Activated CD4-positive, alpha-beta T cell treated with anti-CD3 and anti-CD28 coated beads, Interleukin-10, Interleukin-2, amounts not matched to agents 100 ng/mL and 50 ng/mL, durations not matched to agents 16 hours and 8 hours (primary cell): ENCODE measurements at places on chromosomes 6 and 20.

- DNase-seq = no peak
Observed at GRCh38 chr20:16865406-16865805, 117.2 kb downstream of the OTOR start.

GRCh38 chr6:13049666-13050254, 278.6 kb downstream of the TBC1D7 start:
- DNase-seq = no peak

DNA sequence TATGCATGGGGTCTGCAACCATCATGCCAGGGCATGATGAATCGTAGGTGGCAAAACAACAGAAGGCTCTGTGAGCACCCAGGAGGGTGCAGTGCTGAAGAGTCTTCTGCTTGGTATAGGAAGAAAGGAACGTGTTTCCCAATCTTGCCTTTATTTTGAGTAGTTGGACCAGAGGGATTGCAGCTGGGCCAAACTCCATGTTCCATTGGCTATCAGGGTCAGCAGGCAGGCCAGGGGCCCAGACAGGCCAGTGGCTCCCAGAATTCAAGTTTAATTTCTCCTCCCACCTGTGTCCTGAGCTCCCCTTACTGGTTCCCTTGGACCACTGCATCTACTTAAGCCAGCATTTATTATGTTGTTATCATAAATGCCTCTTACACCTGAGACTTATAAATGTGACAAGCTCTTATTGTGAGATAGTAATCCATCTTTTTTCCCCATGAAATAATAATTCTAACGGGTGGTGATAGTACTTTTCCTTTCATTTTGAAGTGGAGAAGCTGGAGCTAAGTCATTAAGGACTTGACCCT, 918 bp upstream of the TRIM38 start:
- peak; percentile 12 for DNase-seq

GRCh38 chr6:83808926-83809325, 44.2 kb upstream of the RIPPLY2 start:
- DNase-seq = no peak

DNA sequence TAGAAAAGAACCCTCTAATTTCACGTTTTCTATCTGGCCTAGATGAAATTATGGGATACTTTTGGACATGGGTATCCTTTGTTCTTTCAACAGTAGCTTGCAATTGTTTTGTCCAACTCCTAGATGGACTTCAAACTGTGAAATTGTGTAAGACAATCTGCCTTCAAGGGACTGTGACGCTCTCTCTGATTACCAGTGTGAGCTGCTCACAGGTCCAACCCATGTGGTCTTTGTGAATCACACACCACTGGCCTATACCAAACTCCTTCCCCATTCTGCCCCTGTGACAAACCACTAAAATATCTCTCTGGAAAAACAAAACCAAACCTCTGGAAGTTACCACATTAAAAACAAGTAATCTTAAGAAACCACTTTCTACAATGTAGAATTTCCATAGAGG, 59.5 kb downstream of the NINL start:
- no peak for DNase-seq

DNA sequence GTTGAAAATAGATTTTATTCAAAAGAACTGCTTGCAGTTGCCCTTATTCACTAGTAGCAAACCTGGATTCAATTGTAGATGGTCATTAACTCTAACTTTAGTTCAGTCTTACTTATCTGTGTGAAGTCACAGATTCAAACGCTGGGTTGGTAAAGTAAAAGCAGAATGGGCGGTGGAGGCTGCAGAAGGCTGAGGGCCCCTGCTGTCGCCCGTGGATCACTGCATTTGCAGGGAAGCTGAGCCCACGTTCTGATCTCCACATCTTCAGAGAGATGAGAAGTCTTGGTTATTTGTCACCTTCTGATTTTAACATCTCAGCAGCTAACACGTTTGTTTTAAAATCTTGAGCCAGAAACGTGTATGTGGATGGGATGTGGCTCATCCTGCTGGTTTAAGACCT, 75.1 kb downstream of the SNX9 start:
- no peak for DNase-seq

- DNase-seq = peak; percentile 26
Observed at GRCh38 chr6:168121303-168121665, 42.3 kb upstream of the FRMD1 start.

GRCh38 chr6:89954721-89955148, 60.5 kb downstream of the GJA10 start:
- DNase-seq = peak; percentile 86

DNA sequence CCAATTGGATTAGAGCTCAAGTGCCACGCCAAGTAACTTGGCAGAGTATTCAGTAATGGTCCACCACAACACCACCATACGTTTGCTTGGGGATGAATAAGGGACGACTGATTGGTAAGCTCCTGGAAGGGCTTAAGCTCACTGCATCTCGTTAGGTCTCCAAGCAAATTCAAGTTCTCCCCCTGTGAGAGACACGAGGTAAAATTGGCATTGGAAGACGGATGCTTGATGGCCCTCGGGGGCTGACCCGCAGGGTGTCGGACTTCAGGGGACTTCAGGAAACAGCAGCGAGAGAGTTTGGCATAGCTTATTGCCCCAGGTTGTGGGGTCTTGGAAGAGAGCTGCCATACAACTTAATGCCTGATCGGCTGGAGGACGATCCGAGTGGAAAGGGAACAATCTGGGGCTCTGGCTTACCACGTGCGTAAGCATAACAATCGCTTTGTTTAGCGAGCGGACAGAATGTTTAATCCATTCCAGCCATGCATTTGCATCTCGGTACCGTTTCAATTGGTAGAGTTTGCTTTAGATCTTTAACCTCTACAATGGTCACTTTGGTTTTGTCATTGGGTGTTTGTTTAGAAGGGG, 4.8 kb upstream of the ZNFX1 start:
- peak; percentile 28 for DNase-seq

DNA sequence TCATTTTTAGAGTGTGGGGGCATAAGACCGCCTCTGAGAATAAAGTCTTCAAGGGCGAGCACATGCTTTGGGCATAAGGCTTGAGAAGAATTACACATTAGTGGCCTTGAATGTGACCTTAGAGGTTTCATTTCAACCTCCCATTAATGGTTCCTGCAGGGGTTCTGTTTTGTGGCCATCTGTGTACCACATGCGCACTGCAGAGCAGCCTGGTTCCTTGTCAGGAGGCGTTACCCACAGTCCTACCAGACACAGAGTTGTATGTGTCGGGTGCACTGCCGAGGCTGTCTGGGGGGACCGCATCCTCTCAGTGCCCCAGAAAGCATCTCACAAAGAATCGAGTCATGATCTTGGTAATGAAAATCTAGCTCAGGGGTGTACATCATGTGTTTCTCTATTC, 115.7 kb downstream of the B3GAT2 start:
- no peak for DNase-seq

GRCh38 chr6:121522265-121522664, 86.8 kb downstream of the GJA1 start:
- DNase-seq = no peak

DNA sequence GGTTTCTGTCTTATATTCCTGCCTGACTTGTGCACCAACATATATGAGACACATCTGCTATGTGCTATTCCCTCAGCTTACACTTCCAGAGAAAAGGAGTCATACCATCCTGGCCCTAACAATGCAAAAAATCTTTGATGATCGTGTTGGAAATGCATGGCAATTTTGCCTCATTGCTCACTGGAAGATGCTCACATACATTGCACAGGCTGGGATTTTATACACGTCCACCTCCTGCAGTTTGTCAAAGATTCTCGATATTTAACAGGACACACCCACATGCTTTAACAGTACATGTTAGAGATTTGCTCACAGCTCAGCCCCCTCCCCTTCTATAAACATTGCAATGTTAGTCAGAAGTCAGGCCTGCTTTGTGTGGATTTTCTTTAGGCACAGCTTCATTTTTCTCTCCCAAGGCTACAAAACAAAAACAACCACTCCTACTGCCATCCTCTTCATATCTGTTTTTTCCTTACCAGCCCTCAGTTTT, 66.1 kb downstream of the ADGB start:
- DNase-seq = no peak

DNA sequence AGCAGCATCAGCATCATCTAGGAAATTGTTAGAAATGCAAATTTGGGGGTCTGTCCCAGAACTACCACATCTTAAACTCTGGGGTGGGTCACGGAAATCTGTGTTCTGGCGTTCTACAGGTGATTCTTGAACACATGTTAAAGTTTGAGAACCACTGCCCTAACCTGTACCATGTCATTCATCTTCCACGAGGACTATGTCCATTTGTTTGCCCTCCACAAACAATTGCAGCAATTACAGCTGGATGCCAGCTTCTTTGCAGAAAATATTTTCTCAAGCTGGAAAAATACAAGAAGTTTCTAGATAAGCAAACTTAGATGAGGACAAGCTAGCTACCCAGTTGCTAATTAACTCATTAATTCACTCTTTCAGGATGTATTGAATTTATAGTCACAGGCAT, 54.1 kb downstream of the MAFB start:
- DNase-seq = no peak

- DNase-seq = no peak
Observed at GRCh38 chr6:12873691-12874090, 157.1 kb downstream of the PHACTR1 start.
